Breast epithelium (tissue), 4 donors: ENCODE measurements at places on chromosomes 2 and 18. TPM values are rescaled to one million over a fixed set of nuclear protein-coding genes. Genes with fewer than 3 reads are reported as not detected.

GRCh38 chr2:152467677-152468410 lies 132.9 kb downstream of the FMNL2 start:
- no peaks in the 10 kb centered on the region for H3K36me3 ChIP-seq
- no peak overlapping the region for H3K4me3 ChIP-seq
- H3K4me1 ChIP-seq: peaks cover 9% of the 10 kb centered on the region
- no peak for DNase-seq
- H3K27me3 ChIP-seq: no peaks in the 10 kb centered on the region

- no peak overlapping the region for H3K27ac ChIP-seq
- DNase-seq: peak; percentile 59
- H3K27me3 ChIP-seq: no peaks in the 10 kb centered on the region
- no peaks in the 10 kb centered on the region for H3K4me1 ChIP-seq
- no peaks in the 10 kb centered on the region for H3K36me3 ChIP-seq
These were observed 470.6 kb upstream of the MEX3C start for GRCh38 chr18:51668101-51668500.

DNA sequence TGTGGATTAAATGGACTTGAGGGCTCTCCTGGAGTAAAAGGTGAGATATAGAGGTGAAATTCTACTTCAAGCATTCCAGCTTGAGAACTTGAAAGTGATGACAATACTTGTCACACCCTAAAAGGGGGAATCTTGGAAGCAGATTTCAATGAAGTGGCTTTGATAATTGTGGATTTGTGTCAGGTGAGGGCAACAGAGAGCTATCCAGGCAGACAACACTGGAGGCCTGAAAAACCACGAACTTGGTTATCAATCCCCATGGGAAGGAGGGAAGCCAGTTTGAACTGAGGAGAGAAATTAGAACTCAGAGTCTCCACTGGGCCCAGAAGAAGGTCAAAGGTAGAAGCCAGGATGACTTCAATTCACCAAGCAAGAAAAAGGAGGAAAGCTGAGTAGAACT lies 263.9 kb downstream of the FIGN start:
- no peaks in the 10 kb centered on the region for H3K4me1 ChIP-seq
- DNase-seq: no peak
- no peaks in the 10 kb centered on the region for H3K27me3 ChIP-seq
- no peaks in the 10 kb centered on the region for H3K36me3 ChIP-seq
- no peak overlapping the region for H3K4me3 ChIP-seq
- H3K27ac ChIP-seq: no peak overlapping the region

DNA sequence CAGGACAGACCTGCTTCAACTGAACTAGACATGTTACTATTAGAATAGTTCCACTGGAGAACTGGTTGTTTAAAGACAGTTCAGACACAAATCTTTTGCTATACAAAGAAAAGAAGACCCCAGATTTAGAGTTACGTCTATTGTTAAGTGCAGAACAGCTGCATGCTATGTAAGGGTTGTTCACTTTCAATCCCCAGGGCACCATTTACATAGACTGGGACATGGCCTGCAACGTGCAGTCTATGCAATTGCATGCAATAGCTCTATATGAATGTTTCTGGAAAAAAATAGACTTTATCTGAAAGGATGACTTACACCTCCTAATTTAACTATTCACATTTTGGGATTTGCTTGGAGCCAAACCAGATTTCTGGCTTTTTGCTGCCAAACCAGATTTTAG lies 36.1 kb upstream of the DPP10 start:
- H3K36me3 ChIP-seq: no peaks in the 10 kb centered on the region
- H3K4me3 ChIP-seq: no peak overlapping the region
- H3K27ac ChIP-seq: no peak overlapping the region
- DNase-seq: no peak
- no peaks in the 10 kb centered on the region for H3K27me3 ChIP-seq

DNA sequence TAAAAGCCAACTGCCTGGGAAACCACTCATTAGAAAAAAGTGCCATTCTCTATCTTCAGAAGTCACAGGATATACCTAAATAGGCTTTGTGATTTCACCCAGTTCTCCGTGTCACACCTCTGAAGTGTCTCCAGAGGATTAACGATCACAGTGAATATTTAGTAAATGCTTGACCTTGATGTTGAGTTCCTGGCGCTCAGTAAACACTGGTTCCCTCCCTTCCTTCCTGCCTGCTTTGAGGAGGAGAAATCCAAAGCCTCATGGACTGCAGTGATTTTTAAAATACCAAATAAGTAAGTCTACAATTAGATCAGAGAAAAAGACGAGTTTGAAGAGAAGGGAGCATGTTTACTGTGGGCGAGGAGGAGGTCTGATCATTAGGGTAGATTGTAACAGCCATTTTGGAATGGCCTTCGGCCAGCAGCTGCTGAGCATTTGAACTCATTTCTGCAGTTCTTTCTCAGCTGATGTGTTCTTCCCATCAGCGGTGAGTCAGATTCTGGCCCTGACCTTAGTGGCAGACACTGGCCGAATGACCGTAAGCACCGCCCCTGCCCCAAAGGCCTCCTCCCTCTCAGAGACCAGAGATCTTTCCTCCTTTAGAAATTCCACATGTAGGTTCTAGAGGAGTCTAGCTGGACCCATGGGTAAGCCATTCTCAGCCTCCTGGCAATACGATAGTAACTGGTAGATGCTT lies 62.1 kb upstream of the SLC16A14 start:
- peak overlapping the region; percentile 68 for H3K27ac ChIP-seq
- H3K36me3 ChIP-seq: no peaks in the 10 kb centered on the region
- H3K27me3 ChIP-seq: no peaks in the 10 kb centered on the region
- no peak for DNase-seq
- H3K4me3 ChIP-seq: no peak overlapping the region

DNA sequence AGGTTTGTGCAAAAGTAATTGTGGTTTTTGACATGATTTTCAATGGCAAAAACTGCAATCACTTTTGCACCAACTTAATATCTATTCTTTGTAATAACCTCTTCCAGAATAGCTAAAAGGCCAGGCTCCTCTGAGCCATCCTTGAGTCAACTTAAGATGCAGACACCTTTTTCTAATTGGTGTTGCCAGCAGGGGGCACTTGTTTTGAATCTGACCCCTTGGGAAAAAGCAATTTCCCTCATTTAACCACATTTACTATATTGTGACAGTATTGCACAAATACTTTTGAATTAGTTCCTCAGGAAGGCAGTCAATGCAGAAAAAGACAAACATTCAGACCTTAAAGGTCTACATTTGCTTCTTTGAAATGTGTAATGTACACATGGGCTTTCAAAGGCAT lies 78.6 kb upstream of the GALNT5 start:
- H3K27ac ChIP-seq: no peak overlapping the region
- H3K4me3 ChIP-seq: no peak overlapping the region
- DNase-seq: no peak
- no peaks in the 10 kb centered on the region for H3K4me1 ChIP-seq
- no peaks in the 10 kb centered on the region for H3K36me3 ChIP-seq
- H3K27me3 ChIP-seq: no peaks in the 10 kb centered on the region

DNA sequence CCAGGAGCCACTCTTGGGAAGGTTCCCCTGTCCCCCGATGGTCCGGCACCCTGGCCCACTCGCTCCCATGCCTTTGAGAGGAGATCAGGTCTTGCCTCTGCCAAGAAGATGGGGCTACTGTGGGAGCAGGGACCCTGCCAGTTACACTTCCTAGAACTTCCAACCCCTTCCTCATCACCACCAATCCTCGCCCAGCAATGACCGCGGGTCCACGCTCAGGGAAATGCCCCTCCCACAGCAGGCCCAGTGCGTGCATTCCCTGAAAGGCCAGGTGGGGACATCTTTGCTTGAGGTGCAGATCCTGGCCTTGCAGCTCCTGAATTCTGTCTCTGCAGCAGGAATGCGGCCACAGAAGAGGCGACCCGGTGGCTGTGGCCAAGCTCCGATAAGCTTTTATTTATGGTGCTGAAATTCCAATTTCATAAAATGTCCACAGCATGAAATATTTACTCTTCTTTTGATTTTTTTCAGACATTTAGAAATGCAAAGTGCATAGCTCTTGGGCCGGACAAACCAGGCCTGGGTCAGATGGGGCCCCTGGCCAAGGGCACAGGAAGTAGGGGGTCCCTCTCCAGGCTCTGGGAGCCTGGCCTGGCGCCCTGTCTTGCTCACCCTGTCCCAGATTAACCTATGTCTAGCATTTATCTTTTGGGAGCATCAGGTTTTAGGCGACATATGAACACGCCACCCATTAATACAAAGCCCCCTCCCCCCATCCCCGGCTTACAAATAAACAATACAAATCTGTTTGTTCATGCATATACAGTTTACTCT lies 29.8 kb downstream of the PXDN start:
- no peaks in the 10 kb centered on the region for H3K27me3 ChIP-seq
- no peak overlapping the region for H3K4me3 ChIP-seq
- no peaks in the 10 kb centered on the region for H3K36me3 ChIP-seq
- peaks cover 3% of the 10 kb centered on the region for H3K4me1 ChIP-seq
- H3K27ac ChIP-seq: no peak overlapping the region

DNA sequence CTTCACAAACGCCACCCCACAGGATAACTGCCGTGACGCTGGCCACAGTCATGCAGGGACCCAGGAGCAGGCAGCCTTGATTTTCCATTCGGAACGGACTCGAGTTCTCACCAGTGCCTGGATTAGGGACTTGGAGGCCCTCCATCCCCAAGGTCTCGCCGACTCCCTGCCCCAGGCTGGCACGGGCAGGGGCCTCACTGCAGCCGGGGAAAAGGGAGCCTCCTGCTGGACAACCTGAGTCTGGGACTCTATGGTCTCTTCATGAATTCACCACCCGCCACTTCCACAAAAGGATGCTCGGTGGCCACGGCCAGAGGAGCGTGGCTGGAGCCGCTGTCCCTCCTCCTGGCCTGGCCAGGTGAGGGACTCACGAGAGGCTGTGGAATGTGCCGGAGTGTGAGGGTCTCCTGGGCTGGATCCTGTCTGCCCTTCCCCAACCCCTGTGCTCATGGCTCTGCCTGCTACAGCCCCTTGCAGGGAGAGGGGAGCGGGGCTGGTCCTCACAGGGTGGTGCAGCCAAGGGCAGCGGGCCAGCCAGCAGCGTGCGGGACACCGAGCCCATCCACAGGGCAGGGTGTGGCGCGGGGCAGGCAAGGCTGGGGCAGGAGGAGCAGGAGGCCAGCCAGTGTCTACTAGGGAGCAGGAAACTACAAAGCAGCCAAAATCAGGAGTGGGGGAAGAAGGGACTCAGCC lies 42.3 kb downstream of the AQP12A start:
- H3K36me3 ChIP-seq: no peaks in the 10 kb centered on the region
- peaks cover 30% of the 10 kb centered on the region for H3K27me3 ChIP-seq
- H3K4me1 ChIP-seq: no peaks in the 10 kb centered on the region
- no peak overlapping the region for H3K27ac ChIP-seq
- no peak for DNase-seq
- no peak overlapping the region for H3K4me3 ChIP-seq

DNA sequence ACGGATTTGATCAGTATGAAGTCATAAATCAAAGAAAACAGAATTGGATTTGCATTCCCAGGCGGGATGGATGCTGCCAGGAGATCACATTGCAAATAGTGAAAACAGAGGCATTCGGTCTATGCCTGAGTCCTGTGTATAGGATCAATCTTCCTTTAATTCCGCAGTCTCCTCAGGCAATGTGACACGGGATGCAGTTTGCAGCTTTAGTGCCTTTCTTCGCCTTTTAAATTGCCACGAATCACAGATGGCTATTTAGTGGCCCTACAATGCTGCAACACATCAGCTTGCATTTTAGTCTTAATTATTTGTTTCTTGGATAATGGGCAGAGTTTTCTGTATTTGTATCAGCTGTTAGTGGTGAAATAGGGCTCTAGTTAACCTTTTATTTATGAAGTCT lies 6.8 kb downstream of the ADCYAP1 start:
- DNase-seq: no peak
- H3K4me3 ChIP-seq: no peak overlapping the region
- H3K4me1 ChIP-seq: peaks cover 16% of the 10 kb centered on the region
- no peak overlapping the region for H3K27ac ChIP-seq

DNA sequence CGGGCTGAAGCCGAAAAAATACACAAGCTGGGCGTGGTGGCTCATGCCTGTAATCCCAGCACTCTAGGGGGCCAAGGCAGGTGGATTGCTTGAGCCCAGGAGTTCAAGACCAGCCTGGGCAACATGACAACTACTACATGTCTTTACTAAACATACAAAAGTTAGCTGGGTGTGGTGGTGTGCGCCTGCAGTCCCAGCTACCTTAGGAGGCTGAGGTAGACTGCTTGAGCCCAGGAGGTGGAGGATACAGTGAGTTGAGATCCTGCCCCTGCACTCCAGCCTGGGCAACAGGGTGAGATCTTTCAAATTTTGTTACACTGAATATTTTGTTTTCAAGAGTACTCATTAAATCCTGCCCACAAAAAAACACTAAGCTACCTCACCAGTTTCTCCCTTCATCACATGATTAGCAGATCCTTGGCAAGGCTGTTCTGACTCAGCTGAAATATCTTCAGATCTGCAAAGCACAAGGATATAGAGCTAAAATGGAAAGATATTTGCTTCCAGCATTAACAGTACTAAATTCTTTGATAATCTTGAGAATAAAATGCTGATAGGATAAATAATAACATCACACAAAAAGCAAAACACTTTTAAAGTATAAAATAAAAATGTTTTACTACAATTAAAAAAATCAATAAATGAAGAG lies 28.2 kb upstream of the MCM6 start:
- H3K4me3 ChIP-seq: no peak overlapping the region
- DNase-seq: no peak
- H3K27ac ChIP-seq: peak overlapping the region; percentile 17
- no peaks in the 10 kb centered on the region for H3K4me1 ChIP-seq
- H3K36me3 ChIP-seq: no peaks in the 10 kb centered on the region
- no peaks in the 10 kb centered on the region for H3K27me3 ChIP-seq

DNA sequence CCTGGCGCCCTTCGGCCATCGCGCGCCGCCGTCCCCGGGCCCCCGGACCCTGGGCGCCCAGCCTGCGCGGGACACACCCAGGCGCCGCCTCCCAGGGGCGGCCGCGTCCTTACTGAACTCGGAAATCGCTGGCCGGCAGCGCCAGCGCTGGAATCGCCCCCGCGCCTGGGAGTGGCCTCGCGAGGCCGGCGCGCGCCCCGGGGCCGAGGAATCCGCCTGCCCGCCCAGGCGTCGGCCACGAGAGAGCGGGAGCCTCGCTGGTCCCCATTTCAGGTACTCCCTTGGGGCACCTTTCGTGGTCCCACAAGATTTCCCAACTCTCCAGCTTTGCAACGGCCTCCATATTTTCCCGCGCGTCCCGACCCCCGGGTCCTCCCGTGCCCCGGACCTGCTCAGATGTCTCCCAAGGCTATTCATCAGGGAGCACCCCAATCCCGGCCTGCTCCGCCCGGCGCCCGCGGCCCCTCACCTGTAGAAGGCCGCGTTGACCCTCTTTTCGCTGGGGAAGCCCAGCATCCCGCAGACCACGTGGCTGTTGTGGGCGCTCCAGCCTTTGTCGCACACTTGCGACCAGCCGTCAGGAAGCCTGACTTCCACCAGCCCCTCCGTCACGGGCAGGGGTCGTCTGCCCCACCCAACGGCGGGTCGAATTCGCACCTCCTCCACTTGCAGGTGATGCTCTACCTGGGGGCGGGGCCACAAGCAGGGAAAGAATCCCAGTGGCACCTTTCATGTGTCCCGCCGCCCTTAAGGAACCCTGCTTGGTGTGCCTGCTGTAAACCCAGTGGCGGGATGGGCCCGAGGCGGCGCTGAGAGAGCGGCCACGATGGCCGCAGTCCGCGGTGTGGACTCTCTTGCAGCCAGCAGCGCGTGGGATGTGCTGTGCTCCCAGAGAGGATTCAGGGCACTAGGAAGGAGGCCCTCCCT lies 4.6 kb downstream of the LOXL3 start:
- DNase-seq: no peak
- H3K4me1 ChIP-seq: no peaks in the 10 kb centered on the region
- no peaks in the 10 kb centered on the region for H3K36me3 ChIP-seq
- peak overlapping the region; percentile 68 for H3K4me3 ChIP-seq
- H3K27ac ChIP-seq: peak overlapping the region; percentile 75

GRCh38 chr2:241051578-241052487 lies 50.3 kb downstream of the MTERF4 start:
- no peak for DNase-seq
- H3K27me3 ChIP-seq: no peaks in the 10 kb centered on the region
- H3K36me3 ChIP-seq: no peaks in the 10 kb centered on the region
- H3K4me3 ChIP-seq: no peak overlapping the region
- no peaks in the 10 kb centered on the region for H3K4me1 ChIP-seq

Gene SMYD1
- total RNA-seq: 3.3 TPM

Gene ASB18
- total RNA-seq: not detected

Gene PSD4
- total RNA-seq: 40.3 TPM
